Thoracic aorta endothelial cell (primary cell): ENCODE measurements at places on chromosomes 5 and 9. TPM values are rescaled to one million over a fixed set of nuclear protein-coding genes. Genes with fewer than 3 reads are reported as not detected.

The SPINK7 gene
- not detected in 2 replicates for total RNA-seq

The MTAP gene
- 49.7 and 64.7 TPM in 2 replicates for total RNA-seq

The PCDHB14 gene
- 0.14 and 0.53 TPM in 2 replicates for total RNA-seq

The DNLZ gene
- total RNA-seq, result 6.3 and 7.8 TPM in 2 replicates

The SNCAIP gene
- 23.0 and 23.1 TPM in 2 replicates for total RNA-seq

The HMMR gene
- total RNA-seq, result 53.1 and 75.2 TPM in 2 replicates

The RGS7BP gene
- total RNA-seq, result 7.3 and 16.2 TPM in 2 replicates
